A549 (cell line): ENCODE measurements at places on chromosomes 11 and 22.

- DNase-seq = no peak
These were observed 89.2 kb downstream of the GRAMD1B start for GRCh38 chr11:123519055-123519796.

DNA sequence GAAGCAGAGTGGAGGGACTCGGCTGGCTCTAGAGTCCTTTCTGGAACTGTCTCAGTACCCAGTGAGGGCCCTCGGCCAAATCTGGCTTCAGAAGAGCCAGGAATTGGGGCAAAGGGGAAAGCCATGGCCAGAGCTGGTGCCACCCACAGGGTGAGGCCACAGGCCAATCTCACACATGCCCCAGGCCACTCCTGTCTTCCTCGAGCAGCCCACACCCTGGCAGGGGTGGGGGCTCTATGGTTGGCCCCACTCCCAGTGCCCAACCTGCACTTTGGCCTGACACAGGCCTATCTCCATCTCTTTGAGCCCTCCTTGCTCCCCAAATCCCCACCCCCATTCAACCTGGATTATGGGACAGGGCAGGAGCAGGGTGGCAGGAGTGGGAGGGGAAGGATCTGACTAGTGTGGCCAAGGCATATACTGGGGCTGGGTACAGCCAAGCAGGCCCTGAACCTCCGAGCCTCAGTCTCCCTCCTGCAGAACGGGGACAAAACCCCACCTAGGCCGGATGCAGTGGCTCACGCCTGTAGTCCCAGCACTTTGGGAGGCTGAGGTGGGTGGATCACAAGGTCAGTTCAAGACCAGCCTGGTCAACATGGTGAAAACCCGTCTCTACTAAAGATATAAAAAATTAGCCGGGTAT is 6.9 kb downstream of the TST start:
- DNase-seq = no peak

- no peak for DNase-seq
These were observed 104.1 kb upstream of the MTNR1B start for GRCh38 chr11:92865352-92865751.

GRCh38 chr22:19811811-19812771 is 42.6 kb downstream of the GNB1L start:
- DNase-seq = no peak

- DNase-seq = peak; percentile 94
These were observed 8.8 kb upstream of the CTSD start for GRCh38 chr11:1772270-1773130.

GRCh38 chr11:87440076-87440770 is 402.5 kb downstream of the TMEM135 start:
- DNase-seq = no peak
